ENCODE measurements at places on chromosomes 13 and 19.

DNA sequence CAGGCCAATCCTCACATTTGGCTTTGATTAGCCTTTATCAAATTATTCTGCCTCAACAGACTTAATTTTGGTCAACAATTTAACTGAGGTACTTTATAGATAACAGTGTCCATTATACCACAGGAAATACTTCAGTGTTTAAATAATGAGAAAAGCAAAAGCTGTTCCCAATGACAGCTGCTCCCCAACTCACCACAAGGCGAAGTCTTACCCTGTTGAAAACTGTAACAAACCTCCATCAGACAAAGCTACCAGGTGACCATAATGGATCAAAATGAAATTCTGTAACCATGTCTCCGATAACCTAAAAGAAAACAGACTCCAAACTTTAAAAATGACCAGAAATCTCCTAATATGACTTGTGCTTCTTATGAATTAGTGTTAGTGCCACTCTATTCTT lies 50.3 kb downstream of the ZNF44 start:
- DNase-seq, result no peak

- DNase-seq, result no peak
Measured at GRCh38 chr13:49225223-49226042, 5.3 kb downstream of the MLNR start.

DNA sequence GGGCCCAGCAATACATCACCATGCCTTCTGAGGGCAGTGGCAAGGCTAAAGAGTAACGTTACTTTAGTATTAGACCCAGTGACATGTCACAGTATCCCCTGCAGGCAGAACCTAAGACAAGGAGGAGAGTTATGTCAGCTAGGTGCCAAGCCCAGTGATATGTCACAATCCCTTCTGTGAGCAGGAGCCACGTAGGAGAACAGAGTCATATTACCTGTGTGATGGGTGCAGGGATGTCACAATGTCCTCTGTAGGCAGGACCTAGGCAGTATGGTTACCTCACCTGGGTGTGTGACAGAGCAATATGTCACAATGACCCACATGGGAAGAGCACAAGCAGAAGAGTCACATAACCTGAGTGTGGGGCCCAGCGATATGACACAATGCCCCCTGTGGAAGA lies 121.8 kb downstream of the ZNF675 start:
- DNase-seq, result no peak

- DNase-seq, result no peak
Measured at GRCh38 chr13:20119960-20120359, 40.9 kb downstream of the GJA3 start.

DNA sequence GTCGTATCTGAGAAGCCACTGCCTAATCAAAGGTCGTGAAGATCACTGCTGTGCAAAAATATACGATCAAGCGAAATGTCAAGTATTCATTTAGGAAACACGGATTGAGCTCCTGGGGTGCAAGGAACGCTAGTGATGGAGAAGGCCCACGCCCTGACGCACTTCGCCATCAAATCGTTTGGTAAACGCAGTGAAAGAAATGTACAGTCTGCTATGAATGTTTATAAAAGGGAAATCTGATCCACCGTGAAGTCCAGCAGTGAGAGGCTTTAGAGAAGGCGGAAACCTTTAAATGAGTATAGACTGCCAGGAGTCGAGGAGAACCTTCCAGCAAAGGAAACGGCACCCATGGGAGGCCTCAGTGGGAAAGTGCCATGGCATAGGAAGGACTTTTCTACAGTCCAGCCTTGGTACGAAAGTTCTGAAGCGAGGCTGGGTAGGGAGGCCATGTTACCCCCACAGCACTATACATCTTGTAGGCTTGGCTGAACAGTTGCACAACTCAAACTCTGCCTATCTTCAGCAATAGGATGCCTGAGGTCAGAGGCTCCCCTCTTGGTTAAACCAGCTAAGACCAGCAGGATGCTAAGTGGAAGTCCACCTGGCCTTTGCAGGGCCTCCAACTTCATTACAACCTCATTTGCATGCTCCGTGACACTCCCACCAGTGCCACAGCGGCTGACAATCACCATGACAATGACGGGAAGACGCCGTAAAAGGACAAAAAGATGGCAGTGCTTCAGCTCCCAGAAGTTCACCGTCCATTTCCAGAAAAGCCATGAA lies 20.4 kb downstream of the PCID2 start:
- DNase-seq, result no peak

GRCh38 chr19:52941941-52942385 lies 18.7 kb upstream of the ZNF888 start:
- peak; percentile 22 for DNase-seq

DNA sequence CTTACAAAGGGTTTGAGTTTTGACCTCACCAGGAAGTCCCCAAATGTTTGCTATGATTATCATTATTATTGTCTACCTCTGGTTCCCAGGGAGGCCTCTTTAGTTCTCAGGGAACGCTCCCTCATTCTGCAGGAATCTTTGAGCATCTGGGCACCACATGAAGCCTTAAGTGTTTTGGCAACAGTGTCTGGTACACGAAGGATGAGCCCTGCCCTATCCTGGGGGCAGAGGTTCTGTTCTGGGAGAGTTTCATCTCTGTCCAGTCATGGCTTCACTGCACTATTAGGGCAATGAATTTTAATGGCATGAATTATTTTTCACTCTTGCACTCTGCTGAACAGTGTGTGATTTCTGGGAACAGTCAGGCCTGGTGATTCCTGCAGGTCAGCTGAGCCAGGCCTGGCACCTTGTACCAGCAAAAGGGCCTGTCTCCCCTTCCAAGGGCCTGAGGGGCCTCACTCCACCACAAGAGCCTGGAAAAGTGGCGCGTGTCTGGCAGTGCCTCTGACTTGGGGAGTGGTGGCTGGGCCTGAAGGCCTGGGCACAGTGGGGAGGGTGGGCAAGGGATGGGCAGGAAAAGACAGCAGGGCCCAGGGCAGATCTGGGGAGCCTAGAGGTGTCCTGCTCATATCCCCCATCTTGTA lies 4.6 kb downstream of the FAM187B start:
- no peak for DNase-seq

- no peak for DNase-seq
Measured at GRCh38 chr13:39918620-39919236, 263.3 kb downstream of the COG6 start.

DNA sequence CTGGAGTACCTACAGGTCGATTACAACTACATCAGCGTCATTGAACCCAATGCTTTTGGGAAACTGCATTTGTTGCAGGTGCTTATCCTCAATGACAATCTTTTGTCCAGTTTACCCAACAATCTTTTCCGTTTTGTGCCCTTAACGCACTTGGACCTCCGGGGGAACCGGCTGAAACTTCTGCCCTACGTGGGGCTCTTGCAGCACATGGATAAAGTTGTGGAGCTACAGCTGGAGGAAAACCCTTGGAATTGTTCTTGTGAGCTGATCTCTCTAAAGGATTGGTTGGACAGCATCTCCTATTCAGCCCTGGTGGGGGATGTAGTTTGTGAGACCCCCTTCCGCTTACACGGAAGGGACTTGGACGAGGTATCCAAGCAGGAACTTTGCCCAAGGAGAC lies 4.7 kb downstream of the SLITRK5 start:
- DNase-seq, result no peak

- no peak for DNase-seq
Measured at GRCh38 chr13:51644654-51645053, 60.4 kb downstream of the WDFY2 start.

DNA sequence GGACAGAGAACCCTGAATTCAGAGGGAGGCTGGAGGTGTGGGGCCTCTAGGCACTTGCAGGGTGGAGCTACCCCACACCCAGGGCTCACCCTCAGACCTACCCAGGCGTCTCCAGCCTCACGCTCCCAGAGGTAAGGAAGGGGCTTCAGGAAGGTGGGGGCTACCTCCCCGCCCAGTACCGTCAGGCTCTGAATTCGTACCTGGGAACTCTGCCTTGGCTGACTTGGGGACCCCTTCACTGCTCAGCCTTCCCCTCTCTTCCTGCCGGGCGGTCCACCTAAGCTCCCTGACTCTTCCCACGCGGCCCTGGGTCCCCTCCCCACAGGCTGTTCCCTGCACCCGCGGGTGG lies 28.5 kb upstream of the PARP4 start:
- no peak for DNase-seq

- peak; percentile 65 for DNase-seq
Measured at GRCh38 chr19:47582320-47582909, 9.5 kb upstream of the ZNF541 start.

DNA sequence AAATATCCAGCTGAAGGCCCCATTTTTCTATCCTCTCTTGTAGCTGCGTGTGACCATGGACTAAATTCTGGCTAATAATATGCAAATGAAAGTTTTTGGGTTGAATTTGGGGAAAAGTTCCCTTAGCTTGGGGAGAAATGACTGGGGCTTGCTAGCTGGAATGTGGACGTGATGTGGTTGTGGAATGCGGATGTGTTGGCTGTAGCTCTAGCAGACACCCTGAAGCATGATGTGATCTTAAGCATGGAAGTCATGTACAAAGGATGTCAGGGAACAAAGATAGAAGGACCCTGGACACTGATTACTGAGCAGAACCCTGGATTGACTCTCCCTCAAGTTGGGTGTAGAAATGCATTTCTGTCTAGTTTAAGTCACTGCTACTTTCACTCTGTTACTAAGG lies 25.4 kb upstream of the SCEL start:
- no peak for DNase-seq

- no peak for DNase-seq
Measured at GRCh38 chr13:95614641-95615245, 29.8 kb downstream of the DZIP1 start.

DNA sequence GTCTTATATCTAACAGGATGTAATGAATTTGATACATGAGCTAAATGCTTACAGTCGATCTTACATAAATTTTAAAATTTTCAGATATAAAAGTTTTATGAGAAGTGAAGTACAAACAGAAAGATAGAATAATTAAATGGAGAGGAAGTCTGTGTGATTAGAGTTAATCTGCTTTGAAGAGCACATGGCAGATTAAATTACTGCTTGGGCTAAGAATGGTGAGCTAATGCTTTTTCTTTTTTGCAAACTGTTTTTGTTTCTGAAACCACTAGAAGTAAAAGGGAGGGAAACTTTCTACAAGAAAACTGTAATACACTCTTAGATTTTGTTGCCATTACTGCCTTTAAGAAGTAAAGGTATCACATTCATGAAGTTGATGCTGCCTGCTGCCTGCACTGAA lies 96.3 kb upstream of the SPRY2 start:
- no peak for DNase-seq

DNA sequence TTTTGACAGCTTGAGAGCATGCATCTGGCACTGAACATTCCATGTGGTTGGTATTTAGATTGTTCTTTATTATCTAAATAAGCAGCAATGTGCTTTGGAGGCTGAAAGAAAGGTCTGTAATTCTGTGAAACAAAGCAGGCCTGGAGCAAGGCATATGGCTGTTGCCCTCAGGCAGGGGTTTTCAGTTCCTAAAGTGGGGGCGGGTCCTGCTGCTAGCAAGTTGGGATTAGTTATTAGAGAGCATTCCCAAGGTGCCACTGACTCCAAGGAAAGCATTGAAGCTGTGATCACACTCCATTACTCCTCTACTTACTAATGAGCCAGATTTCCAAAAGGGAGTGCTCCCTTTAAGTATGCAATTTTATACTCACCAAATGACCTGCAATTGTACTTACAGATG lies 432.2 kb downstream of the OLFM4 start:
- DNase-seq, result no peak

All from fibroblast of skin of abdomen (primary cell).